ENCODE measurements at places on chromosomes 12 and 14. TPM values are rescaled to one million over a fixed set of nuclear protein-coding genes. Genes with fewer than 3 reads are reported as not detected.
A peak's percentile ranks its signal among the peaks of the same experiment; 100 is the strongest.

DNA sequence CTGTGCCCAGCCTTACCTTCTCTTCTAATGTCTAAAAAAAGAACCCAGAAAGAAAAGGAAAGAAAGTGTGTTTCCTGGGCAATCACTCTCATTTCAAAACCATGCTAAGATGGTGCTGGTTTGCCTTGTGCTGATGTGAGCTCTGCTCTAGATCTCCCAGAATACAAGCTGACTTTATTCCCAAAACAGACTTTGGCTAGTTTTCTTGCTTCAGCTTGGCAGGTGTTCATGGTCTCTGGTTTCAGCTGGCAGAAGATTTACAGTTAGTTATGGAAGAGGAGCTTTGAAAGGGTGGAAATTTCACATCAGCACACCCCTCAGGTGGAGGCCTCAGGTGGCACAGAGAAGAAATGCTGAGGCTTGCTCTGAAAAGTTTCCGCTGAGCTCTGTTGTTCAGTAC lies 34.4 kb downstream of the PPP1R36 start:
- no peak for ATAC-seq

PKP2 gene
- 1.7 TPM for total RNA-seq

GRCh38 chr12:7369274-7369729 lies 65.4 kb downstream of the ACSM4 start:
- peak; percentile 97 for ATAC-seq

DNA sequence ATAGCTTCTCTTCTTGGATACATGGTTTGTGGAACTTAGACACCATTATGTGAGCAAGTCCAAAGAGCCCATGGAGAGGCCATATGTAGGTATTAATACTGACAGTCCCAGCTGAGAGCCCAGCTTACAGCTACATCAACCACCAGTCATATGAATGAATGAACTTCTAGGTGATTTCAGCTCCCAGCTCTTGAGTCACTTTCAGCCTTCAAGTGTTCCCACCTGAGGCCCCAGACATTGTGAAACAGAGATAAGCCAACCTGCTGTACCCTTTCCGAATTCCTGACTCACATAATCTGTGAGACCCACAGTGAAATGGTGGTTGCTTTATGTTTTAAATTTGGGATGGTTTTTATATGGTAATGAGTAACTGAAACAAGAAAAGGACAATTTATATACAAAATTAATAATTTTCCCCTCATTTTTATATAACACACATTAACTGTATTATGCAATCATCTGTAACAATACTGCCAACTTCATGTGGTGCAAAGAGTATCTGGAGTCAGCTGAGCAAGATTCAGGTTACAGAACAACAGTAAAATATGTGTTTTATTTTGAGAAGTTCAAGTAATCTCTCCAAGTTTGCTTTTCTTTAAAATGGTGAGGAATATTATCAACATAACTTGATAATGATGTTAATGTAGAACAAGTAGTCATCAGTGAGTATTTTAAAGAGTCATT lies 27.7 kb upstream of the FBXO33 start:
- no peak for ATAC-seq

- ATAC-seq = no peak
These were observed 228.9 kb upstream of the CAND1 start for GRCh38 chr12:67039995-67040860.

Measured in motor neuron (in vitro differentiated cells).